Stimulated activated CD4-positive, alpha-beta T cell treated with anti-CD3 and anti-CD28 coated beads, Interleukin-4, amount 100 ng/mL, for 4 hours (primary cell): ENCODE measurements at places on chromosomes 2 and 18.

DNA sequence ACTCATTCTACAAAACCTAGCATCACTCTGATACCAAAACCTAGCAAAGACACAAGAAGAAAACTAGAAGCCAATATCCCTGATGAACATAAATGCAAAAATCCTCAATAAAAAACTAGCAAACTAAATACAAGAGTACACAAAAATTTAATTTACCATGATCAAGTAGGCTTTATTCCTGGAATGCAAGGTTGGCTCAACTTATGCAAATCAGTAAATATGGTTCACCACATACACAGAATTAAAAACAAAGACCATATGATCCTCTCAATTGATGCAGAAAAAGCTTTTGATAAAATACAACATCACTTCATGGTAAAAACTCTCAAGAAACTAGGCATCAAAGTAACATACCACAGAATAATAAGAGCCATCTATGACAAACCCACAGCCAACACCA lies 188.3 kb downstream of the ETAA1 start:
- DNase-seq: no peak

- no peak for DNase-seq
Measured at GRCh38 chr2:206858687-206859329, 80.5 kb upstream of the CPO start.

GRCh38 chr18:27605107-27605834 lies 420.2 kb upstream of the CHST9 start:
- no peak for DNase-seq

- DNase-seq: no peak
Measured at GRCh38 chr2:138395565-138396306, 105.8 kb upstream of the SPOPL start.

DNA sequence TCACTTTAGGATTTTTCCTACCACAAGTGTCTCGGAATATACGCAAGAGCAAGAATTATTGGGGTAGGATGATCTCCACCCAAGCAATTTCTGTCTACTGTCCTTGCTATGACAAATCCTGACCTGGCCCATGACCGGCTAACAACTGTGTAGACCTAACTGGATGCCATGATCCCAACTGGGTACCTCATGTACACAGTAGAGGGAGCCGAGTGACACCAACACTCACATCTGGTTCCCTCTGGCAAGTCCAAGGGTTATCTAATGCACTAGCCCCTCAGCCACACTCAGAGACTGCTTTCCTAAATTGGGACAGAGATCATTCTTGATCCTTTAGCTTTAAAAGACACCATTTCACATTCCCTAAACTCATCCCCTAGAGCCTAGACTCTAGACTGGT lies 60.7 kb upstream of the ZNF532 start:
- no peak for DNase-seq

DNA sequence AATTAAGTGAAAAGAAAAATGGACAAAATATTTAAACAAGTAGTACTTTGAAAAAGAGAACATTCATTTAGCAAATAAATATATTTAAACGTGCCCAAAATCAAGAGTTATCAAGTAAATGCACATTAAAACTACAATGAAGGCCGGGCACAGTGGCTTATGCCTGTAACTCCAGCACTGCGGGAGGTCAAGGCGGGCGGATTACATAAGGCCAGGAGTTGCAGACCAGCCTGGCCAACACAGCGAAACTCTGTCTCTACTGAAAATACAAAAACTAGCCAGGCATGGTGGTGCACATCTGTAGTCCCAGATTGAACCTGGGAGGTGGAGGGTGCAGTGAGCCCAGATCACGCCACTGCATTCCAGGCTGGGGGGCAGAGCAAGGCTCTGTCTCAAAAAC lies 9.8 kb downstream of the STAM2 start:
- DNase-seq: no peak

GRCh38 chr18:72154926-72155325 lies 389.2 kb downstream of the CBLN2 start:
- no peak for DNase-seq

DNA sequence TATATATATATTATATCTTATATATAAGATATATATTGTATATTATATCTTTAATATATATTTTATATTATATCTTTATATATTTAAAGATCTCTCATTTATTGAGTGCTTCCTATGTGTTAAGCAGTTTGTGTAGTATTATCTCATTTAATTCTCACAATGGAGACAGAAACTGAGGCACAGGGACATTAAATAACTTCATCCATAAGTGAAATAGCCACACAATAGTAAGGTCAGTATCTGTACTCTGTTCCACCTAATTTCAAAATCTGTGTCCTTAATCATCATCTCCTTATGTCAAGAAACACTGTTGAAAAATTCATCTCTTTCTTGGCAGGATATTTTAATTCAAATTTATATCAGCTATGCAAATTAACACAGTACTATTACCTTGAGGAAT lies 52.8 kb upstream of the CD302 start:
- DNase-seq: no peak

GRCh38 chr2:55175254-55176093 lies 56.6 kb downstream of the CLHC1 start:
- DNase-seq: no peak

- DNase-seq: no peak
Measured at GRCh38 chr2:54077088-54077900, 38.1 kb upstream of the ACYP2 start.

DNA sequence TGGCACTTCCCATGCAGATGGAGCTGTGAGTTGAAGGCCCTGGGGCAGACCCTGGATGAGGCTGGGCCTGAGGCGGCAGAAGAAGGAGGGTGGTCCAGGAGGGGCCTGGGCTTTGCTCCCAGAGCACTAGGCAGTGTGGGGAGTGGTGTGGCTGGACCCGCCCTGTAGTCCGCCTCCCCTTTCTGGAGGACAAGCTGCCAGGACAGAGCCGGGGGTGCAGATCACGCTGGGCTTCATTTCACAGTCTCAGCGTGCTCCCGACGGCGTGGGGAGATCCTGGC lies 49.8 kb downstream of the PTGR3 start:
- no peak for DNase-seq

- DNase-seq: no peak
Measured at GRCh38 chr2:100675855-100676254, 113.1 kb downstream of the PDCL3 start.

DNA sequence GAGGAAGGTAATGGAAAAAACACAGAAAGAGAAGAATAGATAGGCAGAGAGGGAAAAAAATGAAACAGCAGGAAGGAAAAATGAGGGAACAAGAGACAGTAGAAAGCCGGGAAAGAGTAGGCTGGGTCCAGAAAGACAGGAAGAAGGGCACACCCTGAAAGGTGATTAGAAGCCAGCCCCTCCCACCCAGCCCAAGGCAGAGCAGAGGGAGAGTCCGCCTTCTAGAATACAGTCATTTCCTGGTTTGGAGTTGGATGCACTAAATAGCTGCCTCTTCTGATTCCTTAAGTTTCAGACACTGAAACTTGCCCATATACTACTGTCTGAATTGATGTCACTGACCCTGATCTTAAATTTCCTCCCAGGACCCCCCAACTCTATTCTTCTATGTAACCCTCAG lies 17.9 kb upstream of the DSG3 start:
- no peak for DNase-seq

DNA sequence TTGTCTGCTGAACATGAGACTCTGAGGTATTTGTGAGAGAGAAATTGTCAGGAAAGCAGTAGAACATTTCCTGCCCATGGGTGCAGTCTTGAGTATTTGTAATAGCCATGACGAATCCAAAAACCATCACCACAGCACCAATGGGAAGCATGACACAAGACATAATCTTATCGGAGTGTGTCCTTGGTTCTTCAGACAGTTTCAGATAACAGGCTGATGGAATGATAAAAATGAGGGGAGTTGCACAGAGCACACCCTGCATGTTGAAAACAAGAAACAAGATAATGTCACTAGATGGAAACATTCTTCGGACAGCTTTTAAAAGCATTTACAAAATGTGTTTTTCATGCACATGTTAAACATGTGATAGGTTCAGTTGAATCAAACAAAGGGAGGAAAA lies 56.9 kb downstream of the SLC38A11 start:
- no peak for DNase-seq

- no peak for DNase-seq
Measured at GRCh38 chr2:74183878-74184277, 5.2 kb upstream of the MOB1A start.

GRCh38 chr2:161613161-161613560 lies 11.1 kb upstream of the SLC4A10 start:
- DNase-seq: no peak

DNA sequence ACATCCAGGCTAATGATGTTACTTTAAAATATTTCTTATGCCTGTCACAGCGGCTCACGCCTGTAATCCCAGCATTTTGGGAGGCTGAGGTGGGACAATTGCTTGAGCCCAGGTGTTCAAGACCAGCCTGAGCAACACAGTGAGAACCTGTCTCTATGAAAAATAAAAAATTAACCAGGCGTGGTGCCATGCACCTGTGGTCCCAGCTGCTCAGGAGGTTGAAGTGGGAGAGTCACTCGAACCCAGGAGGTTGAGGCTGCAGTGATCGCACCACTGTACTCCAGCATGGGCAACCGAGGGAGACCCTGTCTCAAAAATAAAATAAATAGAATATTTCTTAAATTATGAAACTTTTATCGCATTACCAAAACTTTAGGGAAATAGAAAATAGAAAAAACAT lies 28.1 kb upstream of the ACTR3 start:
- DNase-seq: no peak

DNA sequence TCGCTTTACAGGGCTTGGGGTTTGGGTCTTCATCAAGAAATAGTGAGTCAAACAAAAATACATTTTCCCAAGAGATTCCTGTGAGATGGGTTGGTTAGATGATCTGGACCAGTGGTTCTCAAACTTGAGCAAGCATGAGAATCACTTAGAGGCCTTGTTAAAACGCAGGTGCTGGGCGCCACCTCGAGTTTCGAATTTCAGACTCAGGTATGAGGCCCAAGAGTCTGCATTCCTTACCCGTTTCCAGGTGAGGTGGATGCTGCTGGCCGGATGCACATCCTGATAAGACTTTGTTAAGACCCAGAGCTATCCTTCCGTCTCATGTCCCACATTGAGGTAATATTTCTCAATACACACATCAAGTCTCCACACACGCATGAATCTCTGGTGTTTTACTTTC lies 707.8 kb upstream of the SALL3 start:
- no peak for DNase-seq

DNA sequence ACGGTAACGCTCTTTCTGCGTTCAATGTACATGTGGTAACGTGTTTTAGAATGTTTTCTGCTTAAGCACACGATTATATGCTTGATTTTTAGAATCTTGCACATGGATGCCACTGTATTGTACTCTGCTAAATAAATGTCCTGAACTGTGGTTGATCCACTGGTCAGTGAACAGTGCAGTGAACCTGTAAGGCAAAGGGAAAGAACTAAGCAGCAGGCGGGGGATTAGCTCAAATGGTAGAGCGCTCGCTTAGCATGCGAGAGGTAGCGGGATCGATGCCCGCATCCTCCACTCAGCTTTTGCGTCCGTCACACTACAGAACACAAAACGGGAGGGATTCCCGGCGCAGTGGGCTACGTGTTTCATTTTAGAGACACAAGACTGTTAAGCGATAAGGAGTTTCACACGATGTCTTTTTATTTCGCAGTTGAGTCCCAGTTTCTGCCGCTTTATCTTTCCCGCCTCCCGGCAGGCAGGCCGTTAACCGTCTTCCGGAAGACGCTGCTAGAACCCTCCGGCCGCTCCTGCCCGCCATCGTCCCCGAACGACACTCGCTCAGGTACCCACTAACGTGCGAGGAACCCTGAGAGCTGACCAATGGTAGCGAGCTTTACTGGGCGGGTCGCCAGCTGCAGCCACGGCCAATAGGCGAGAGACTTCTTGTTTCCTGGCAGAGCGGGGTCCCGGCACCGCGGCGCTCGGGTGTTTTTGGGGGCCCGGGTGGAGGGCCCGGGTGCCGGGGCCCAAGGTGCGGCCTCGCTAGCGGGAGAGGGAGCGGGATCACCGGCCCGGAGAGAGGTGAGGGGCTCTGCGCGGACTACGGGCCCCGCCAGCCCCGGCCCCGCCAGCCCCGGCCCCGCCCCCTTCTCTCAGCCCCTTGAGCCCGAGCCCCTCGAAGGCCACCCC lies at the start of gene AGBL5:
AGBL5 (plus strand) TSS at position 673 of the 906 bp plus-strand sequence. CDS start 1,291 bp downstream, outside the sequence.
- peak; percentile 91 for DNase-seq

- no peak for DNase-seq
Measured at GRCh38 chr2:58157754-58158153, 83.4 kb downstream of the FANCL start.

GRCh38 chr2:147181351-147182029 lies 663.3 kb upstream of the ACVR2A start:
- DNase-seq: no peak

GRCh38 chr2:80568011-80568410 lies 263.5 kb upstream of the LRRTM1 start:
- no peak for DNase-seq

- no peak for DNase-seq
Measured at GRCh38 chr2:64350996-64351395, 103.0 kb upstream of the LGALSL start.

DNA sequence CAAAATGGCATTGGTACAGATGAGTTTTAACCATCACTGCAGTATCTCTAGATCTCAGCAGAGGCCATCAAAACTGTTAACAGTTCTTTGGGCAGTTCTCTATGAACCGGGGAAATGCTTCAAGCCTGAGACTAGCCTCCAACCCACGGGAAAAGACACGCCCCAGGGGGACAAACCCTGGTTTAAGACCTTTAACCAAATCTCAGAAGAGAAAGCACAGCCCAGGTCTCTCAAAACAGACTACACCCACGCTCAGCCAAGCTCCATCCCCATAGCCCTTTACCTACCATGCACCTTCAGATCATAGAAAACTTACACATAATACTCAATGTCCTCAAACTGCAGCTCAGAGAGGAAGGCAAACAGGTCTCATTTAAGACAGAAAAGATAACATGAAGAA lies 78.3 kb downstream of the TMEM163 start:
- no peak for DNase-seq

GRCh38 chr2:2010251-2010650 lies 265.9 kb upstream of the PXDN start:
- no peak for DNase-seq

GRCh38 chr2:19169134-19169768 lies 189.2 kb downstream of the OSR1 start:
- no peak for DNase-seq

- DNase-seq: no peak
Measured at GRCh38 chr2:220277445-220277975, 650.1 kb downstream of the SLC4A3 start.

DNA sequence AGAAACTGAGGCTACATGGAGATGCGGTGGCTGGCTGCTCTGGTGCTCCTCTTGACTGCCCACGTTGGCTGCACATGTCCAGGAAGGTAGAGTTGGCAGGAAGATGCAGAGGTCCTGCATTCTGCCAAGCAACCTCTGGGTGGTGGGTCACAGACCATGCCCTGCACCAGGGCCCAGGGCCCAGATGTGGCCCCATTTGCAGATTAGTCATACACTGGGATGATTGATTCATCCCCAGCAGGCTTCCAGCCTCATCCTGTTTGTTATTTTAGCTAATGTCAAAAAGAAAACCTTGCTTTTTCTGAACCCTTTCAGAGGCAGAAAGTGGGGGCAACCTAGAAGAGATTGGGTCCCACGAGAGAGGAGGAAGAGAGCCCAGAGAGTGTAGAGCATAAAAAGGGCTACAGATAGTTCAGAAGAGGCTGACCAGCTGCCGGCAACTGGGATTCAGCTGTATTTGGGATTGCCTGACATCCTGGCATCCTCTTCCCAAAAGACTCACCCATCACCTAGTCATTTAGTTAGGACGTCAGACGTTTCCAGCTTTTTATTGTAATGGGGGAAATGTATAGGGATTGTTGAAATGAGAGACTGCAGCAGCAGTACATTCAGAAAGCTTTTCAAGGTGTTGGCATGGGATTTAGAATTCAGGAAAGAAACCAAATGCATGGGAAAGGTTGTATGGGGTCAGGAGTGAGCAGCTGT lies 101.9 kb downstream of the CTIF start:
- no peak for DNase-seq
